Inflammatory macrophage treated with lipopolysaccharide for 1 hour (primary cell): ENCODE measurements at places on chromosomes 13 and 19.

DNA sequence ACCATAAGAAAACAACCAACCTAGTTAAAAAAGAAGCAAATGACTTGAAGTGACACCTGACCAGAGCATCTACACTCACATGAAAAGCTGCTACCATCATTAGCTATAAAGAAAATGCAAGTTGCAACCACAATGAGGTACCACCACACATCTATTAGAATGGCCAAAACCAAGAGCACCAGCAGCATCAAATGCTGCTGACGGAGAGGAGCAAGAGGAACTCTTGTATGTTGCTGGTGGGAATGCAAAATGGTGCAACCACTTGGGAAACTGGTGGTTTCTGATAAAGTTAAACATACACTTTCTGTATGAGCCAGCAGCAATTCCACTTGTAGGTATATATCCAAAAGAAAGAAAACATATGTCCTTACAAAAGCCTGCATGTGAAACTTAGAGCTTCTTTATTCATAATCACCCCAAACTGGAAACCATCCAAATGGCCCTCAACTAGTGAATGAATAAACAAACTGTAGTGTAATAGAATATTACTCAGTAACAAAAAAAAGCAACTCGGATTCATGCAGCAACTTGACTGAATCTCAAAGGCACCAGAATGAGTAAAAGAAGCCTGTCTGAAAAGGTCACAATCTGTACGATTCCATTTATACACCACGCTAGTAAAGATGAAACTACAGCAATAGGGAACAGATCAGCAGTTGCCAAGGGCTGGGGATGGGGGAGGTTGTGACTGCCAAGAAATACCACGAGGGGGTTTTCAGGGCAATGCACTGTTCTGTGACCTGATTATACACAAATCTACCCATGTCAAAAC lies 60.9 kb upstream of the RANBP3 start:
- no peak for DNase-seq

DNA sequence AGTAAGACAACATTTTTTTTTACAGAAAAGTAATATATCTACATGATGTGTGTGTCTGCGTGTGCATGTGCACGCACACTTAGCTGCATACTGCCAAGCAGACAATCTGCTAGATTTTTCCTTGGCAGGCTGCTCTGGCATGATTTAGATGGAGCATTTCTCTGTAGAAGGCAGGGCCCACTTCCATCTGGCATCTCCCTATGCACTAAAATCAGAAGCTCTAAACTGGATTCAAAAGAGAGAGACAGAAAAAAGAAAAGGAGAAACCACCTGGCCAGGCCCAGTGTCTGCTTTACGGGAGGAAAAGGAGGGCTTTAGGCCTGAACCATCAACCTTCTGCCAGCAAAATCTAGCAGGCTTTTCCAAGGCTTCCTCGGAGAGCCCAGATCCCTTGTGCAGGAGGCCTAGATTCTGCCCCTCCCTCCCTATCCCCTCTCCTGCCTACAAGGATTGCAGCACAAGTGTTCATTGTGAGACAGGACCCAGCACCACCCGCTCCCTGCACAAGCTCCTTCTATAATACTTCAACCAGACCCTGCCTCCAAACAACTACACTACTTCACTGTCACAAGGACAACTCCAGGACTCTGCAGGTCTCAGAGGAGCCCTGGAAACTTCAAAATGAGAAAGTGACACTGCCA lies 99.3 kb downstream of the DOCK9 start:
- DNase-seq, result no peak

DNA sequence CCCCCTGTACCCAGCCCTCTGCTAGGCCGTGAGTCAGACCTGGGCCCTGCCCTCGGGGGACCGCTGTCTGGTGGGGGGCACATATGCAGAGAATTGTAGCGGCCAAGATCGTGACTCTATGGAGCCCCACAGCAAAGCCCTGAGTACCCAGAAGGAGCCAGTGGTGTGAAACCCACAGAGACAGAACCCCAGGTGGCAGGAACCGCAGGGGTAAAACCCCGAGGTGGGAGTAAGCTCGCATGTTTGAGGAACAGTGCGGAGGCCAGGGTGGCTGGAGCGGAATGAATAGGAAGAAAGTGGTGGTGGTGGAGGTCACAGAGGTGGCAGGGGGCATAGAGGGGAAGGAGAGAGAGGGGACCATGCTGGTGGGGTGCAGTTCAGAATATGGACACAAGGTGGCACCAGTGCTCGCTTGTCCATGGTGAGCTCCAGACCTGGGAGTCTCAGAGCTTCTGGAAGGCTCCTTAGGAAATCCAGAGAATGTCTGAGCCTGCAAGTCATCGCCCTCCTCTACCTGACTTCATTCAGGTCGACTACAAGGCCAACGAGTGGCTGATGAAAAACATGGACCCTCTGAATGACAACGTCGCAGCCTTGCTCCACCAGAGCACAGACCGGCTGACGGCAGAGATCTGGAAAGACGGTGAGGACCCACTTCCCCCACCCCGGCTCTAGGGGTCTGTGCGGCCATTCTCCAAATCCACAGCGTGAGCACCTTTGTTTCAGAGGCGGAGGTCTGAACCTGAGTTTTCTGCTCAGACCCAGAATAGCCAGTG lies 48.9 kb downstream of the MYH14 start:
- DNase-seq, result no peak

- DNase-seq, result no peak
Observed at GRCh38 chr19:33064458-33064791, 263 bp downstream of the RHPN2 start.

- DNase-seq, result no peak
Observed at GRCh38 chr13:41459432-41460073, 2.2 kb downstream of the RGCC start.
